Activated naive CD8-positive, alpha-beta T cell treated with anti-CD3 and anti-CD28 coated beads, Interleukin-2, amount 50 U/mL, for 24 hours (primary cell): ENCODE measurements at places on chromosomes 1 and 21.

DNA sequence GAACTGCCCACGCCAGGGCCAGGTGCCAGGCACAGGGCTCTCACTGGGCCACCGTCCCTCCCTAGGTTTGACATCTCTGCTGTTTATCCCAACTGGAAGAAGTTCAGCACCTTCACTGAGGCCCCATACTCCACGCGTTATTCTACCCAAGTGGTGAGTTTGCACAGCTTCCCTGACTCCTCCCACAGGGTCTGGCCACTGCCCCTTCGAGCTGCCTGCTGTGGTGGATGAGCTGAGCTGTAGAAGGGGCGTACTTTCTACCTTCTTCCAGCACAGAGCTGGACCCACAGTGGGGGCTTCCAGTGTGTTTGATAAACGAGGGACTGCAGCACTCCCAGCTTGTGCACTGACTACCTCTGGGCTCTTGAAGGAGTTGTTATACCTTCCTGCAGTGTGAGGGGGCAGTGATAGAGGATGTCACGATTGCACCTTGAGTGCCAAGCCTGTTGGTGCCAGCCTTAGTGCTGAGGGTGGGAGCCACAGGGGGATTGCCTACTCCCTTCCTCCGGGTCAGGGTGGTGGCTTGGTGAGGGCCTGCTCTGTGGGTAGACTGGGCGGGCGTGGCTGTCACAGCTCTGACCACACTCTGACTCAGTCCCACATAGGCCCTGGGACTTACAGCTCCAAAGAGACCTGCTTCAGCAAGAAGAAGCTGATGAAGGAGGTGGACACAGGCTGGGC is 5.9 kb upstream of the TTC22 start:
- DNase-seq = peak; percentile 28

DNA sequence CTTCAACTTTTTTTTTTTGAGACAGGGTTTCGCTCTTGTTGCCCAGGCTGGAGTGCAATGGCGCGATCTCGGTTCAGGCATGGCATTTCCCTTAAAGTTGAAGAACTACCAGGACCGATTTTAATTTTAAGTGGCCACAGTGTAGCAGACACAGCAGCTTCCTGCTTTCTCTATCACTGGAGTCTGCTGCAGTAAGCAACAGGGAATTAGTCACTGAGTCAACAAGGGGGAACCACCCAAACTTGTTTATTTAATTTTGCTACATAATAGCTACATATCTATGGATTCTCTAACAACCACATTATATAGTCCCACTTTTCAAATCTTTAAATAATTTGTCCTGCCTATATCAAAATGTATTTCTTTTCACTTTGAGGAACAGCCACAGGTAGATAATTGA is 12.5 kb upstream of the TNNI3K start:
- DNase-seq = no peak

- no peak for DNase-seq
Measured at GRCh38 chr1:217494767-217495166, 136.1 kb downstream of the GPATCH2 start.

DNA sequence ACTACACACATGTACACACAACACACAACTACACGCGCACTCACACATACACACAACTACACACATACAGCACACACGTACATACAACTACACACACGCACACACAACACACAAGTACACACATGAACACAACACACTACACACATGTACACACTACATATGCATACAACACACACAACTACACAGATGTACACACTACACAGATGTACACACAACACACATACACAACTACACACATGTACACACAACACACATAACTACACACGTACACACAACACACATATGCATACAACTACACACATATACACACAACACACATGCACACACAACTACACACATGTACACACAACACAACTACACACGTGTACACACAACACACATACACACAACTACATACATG is 318.6 kb downstream of the CAMTA1 start:
- DNase-seq = no peak

GRCh38 chr1:231424950-231425805 is 3.1 kb upstream of the EGLN1 start:
- no peak for DNase-seq
